Left kidney (tissue), 8 donors: ENCODE measurements at places on chromosomes 6 and 20. TPM values are rescaled to one million over a fixed set of nuclear protein-coding genes. Genes with fewer than 3 reads are reported as not detected.

GRCh38 chr6:116282698-116283097, 3.0 kb upstream of the TSPYL1 start:
- DNase-seq = no peak

GRCh38 chr6:4503700-4504099, 272.5 kb upstream of the CDYL start:
- no peak for DNase-seq

DNA sequence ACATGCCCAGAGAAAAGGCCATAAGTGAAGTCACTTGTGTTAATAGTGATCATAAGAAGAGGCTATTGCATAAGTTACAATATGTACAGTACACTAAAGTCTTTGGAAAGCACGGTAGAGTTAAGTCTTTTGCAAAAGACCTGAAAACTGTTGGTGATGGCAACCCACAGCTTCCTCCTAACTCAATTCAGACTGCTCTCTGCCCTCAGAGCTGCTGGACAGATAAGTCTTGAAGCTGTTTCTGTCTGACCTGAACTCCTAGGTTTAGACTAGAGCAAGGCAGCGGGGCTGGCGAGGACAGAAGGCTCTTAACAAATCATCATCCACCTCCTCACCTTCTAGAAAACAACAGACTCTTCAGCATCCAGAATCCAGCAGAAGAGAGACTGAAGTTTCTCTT, 125.4 kb downstream of the CD24 start:
- DNase-seq = no peak

DNA sequence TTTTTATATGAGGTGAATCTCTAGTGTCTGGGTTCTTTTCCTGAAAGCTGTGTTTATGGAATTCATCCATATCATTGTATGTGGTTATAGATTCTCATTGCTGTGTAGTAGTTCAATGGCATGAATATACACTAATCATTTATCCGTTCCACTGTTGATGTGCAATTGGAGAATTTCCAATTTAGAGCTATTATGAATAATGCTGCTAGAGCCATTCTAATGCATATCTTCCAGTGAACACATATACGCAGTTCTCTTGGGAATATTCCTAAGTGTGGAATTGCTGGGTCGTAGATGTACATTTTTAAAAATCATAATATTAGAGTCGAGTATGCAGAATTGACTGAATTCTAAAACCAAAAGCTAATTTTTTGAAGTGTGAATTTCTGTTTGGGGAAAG, 327.5 kb upstream of the JAG1 start:
- DNase-seq = no peak

DNA sequence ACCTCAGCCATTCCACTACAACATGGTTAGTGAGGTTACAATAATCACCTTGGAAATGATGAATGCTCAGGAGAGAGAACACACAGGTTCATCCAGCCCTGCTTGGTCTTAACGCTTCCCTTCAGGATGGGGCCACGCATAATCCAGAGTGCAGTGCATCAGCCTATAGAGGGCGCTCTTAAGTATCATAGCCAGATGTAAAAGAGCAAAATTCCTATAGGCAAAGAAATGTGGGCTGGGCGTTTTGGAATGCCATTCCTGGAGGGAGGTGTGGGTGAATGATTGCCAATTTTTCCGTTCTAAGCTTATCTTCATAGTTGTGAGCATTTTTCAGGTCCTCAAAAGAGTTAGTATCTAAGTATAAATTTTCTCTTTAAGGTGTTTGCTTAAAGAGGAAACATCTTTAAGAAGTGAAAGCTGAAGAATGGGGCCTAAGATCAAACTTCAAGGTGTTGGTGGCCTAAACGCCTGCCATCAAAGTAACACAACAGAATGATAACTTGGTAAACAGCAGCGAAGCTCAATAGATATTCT, 1.8 kb downstream of the RIPOR2 start:
- no peak for DNase-seq

DNA sequence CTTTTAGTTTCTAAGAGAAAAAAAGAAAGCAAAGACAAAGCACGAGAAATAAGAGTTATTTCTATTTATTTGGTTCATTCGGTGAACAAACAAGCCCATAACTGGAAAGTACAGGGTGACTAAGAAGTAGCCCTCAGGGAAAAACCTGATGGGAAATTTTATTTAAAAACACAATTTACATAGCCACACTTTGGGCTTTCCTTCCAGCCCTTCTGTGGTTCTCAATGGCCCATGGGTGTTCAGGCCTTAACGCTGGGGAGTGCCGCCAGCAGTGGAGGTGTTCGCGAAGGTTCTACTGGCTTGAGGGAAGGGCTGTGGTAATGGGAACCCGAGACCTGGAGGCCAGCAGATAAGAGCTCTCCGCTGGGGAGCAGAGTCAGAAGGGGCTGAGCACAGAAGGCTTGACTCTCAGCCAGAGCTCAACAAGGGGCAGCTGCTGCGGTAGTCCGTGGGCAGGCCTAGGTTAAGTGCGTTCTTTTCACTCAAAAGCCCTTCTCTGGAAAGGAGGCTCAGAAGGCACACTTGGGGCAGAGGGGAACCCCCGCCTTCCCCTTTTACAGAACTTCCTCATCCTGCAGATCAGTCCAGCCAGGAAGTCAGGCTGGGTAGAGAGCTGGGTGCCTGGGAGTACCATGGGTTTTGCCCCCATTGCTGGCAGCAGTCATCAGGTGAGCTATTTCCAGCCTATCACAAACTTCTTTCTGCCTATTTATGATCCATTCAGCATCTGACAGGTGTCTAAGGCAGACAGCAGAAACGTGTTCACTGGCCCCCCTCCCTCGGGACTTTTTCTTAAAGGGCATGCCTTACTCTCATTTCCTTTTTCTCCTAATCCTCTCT, 8.8 kb upstream of the CD83 start:
- DNase-seq = no peak

DNA sequence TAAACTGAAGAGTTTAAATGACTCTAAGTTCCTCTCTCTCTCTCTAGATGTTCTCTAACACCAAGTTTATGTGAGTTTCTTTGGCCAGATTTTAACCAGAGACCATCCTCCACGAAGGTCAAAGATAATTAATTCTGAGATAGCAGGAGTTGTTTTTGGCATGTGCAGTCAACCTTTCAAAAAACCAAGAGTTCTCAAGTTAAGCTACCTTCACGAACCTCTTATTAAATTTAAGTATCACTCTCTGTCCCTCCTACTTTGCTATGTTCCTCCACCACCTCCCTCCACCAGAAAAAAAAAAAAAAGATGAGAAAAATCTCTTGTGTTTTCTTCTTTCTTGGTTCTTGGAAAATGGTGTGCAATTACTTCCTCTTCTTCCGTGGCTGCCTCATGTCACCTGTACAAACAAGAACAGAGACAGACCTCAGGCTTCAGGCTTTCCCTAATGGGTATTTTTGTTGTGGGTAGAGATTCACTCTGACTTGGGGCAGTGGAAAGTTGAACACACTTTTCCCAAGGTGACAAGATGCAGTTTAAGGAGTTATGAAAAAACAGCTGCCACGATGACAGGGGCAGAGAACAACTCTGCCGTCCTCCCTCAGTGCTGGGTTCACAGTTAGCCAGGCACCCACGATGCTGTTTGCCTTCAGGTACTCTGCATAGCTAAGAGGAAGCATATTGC, 64.3 kb downstream of the ADTRP start:
- no peak for DNase-seq

- no peak for DNase-seq
Measured at GRCh38 chr6:36570264-36570663, 23.0 kb upstream of the STK38 start.

GRCh38 chr6:113048741-113049140, 701.6 kb downstream of the RFPL4B start:
- DNase-seq = no peak

DNA sequence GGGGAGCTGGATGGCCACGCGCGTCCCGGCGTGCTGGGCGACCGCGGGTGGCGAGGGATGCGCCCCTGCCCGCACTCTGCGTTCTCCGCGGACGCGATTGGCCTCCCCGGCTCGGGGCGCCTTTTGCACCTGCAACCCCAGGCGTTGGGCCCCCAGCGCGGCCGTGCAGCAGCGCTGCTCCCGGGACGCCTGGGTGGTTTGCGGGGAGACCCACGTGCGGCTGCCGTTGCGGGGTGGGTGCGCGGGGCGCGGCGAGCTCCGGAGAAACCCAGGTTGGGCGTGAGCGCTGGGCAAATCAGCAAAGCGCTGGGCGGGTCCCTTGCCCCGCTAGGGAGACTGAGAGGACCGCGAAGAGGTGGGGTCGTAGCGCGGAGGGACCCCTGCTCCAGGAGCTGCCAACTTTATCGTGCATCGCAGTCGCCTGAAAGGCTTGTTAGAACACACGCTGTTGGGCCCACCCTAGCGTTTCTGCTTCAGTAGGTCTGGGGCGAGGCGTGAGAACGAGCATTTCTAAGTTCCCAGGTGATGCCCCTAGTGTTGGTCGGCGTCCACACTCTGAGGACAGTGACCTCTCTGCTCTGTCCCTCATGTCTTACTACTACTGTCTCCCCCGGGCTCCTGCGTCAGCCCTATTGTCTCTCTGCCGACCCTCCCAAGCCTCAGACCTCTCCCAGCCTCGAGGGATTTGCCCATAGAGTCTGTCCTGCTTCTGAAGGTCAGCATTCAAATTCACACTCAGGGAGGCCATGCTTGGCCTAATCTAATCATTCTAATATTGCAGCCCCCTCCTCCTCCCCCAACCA, 538 bp upstream of the ZFP64 start:
- DNase-seq = peak; percentile 42

DNA sequence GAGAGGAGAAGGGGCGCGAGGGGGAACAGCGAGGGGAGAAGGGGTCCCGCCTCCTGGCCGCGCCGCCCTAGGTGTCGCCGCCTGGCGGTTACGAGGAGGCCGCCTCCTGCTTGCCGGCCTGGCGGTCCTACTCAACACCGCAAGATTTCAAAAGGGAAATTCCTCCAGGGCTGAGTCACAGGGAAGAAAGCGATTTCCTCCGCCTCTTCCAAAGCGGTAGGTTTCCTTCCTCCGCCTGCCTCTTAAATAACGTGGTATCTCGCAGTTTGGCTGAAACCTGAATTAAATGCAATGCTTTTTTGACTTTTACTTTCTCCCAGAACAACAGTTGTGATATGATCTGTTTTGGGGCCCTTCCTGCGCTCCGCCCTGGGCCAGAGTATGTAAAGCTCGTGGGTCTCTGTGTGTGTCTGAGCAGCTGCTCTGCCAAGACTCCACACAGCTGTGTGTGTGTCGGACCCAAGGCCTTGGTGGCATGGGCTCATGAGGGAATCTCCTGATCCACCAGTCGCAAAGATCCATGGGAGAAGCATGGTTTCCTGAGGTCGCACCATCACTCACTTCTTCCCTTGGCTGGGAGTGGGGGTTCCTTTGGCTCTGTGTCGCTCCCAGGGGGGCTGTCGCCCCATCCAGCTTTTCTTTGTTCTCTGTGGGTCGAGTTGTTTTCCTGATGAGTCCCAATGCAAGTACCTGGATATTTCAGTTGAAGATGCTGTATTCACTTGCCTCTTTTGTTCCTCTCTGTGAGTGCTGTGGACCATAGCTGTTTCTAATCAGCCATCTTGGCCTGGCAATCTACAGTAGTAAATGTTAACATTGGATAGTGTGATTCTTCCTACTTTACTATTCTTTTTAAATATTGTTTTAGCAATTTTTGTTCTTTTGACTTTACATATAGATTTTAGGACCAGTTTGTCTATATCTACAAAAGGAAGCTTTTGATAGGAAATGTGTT, 31.6 kb upstream of the NOTCH4 start:
- peak; percentile 70 for DNase-seq

DNA sequence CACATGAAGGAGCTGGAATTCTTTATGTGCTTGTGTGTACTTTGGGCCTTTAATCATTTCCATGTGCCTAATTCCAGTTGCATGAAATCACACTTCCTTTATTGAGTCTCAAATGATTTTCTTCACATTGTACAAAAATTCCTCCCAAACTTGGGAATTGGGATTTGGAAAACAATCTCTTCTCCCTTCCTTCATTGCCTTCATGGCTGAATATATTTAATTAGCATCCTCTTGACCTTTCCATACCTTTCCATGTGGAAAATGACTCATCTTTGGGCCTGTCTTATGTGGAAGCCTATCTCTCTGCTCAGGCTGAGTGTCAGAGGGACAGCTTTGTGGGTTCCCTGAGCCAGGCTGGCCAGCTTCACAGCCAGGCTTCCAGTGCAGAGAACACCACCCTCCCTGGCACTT, 33.0 kb upstream of the CDH4 start:
- DNase-seq = no peak

GRCh38 chr20:44738813-44739477, 6.7 kb upstream of the KCNK15 start:
- DNase-seq = peak; percentile 51

DNA sequence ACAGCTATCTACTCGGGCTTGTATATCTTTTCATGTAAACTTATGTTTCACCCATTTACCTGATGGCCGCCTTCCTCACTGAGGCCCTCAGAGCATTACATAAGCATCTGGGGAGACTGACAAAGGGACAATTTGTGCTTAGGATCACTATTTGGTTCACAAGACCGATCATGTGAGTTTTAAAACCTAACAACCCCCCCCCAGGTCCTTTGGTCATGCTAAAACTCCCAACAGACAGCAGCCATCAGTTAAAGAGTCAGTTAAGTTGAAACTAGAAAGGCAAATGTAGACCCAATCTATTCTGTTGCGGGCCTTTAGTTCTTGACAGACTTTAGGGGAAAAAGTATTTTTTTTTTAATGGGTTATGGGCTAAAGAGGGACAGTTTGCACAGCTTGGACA, 205.0 kb upstream of the RNF24 start:
- no peak for DNase-seq

- no peak for DNase-seq
Measured at GRCh38 chr20:11362450-11362849, 555.2 kb upstream of the BTBD3 start.

- peak; percentile 75 for DNase-seq
Measured at GRCh38 chr20:44780226-44780625, 30.1 kb downstream of the RIMS4 start.

- no peak for DNase-seq
Measured at GRCh38 chr20:20020908-20021307, 3.7 kb downstream of the NAA20 start.

DNA sequence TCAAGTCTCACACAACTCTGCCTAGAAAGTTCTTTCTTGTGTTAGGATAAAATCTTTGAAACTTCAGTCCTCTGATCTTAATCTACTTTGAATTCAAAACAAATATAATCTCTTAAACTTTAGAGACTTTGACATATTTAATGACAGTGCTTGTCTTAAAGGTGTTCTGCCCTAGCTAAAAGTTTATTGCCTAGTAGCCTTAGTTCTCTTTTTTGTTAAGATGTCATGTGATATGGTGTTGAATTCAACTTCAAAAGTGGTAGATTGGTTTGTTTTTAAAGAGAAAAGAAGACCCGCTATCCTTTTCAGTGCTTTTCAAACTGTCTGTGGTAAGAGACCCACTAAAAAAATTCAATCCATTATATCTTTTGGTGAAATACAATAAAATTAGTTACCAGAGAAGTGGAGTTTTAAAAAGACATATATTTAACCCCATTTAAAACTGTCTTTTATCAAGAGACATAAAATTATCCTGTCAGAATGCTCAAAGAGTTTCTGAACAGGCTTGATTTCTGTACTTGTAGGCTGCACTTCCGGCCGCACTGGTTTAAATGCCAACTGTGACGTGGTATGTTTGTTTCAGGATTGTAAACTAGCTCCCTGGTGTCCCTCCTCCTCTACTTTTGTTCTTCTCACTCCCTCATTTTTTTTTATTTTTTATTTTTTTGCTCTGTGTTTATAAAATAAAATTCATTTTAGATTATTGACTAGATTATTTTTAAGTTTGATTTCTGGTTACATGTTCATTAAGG, 76.5 kb downstream of the QKI start:
- DNase-seq = peak; percentile 43

The RALGAPB gene
- polyA plus RNA-seq = 50.6 TPM

The PKIB gene
- 1.3 TPM for polyA plus RNA-seq

The CLDN20 gene
- 3.3 TPM for polyA plus RNA-seq

The MLN gene
- polyA plus RNA-seq = 2.1 TPM

The FAM209A gene
- polyA plus RNA-seq = 0.65 TPM

The IL17A gene
- not detected for polyA plus RNA-seq

The SLC25A27 gene
- polyA plus RNA-seq = 69.6 TPM

The GCNT2 gene
- polyA plus RNA-seq = 15.3 TPM

The NKAIN4 gene
- polyA plus RNA-seq = 20.7 TPM

The FERMT1 gene
- polyA plus RNA-seq = 5.4 TPM
